SK-N-SH treated with all-trans-retinoic acid at 6 μM for 48 hours (cell line): ENCODE measurements at places on chromosomes 7 and 10.

DNA sequence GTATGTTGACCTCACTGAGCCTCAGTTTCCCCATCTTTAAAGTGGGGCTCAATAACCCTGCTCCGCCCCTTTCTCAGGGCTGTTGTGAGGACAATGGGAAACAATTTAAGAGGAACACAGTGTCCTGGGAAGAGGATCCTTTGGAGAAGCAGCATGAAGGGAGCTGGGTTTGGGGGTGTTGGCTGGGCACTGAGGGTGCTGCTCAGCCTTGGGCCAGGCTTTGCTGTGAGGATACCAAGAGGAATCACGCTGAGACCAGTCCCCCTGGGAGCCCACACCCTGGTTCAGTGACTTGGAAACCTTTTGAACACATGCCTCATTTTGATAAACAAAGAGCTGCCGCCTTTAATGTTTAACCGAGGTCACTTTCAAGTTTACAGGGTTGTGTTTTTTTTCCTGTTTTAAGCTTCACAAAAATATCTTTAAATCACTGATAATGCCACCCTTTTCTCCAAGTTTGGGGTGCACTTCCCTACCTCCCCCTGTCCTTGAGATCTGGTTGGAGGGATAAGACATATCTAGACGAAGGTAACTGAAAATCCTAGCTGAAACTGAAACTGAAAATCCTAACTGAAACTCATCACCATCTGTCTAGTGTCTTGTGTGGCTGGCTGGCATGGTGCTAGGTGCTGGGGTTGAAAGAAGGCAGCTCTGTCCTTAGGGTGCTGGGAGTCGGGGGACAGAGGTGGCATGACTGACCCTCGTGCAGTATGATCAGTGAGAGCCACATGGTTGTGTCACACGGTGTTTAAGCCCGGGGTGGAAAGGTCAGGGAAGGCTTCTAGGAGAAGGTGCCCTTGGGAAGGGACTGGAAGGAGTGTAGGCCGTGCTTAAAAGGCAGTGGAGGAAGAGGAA lies 27.7 kb downstream of the ZNF775 start:
- no peak for ATAC-seq

- ATAC-seq, result no peak
Observed at GRCh38 chr7:90276033-90276728, 31.2 kb downstream of the CFAP69 start.

GRCh38 chr7:5626498-5626897 lies 155.0 kb downstream of the RNF216 start:
- no peak for ATAC-seq

GRCh38 chr7:99731638-99732374 lies 3.2 kb downstream of the CYP3A7 start:
- ATAC-seq, result no peak

- ATAC-seq, result peak; percentile 94
Observed at GRCh38 chr7:85890244-85890811, 703.5 kb upstream of the SEMA3D start.

GRCh38 chr10:104273899-104274575 lies 5.1 kb downstream of the GSTO2 start:
- ATAC-seq, result no peak; the same call in 2 of the 3 replicates

GRCh38 chr10:110556969-110557601 lies 10.4 kb upstream of the SMC3 start:
- peak; percentile 78 for ATAC-seq

DNA sequence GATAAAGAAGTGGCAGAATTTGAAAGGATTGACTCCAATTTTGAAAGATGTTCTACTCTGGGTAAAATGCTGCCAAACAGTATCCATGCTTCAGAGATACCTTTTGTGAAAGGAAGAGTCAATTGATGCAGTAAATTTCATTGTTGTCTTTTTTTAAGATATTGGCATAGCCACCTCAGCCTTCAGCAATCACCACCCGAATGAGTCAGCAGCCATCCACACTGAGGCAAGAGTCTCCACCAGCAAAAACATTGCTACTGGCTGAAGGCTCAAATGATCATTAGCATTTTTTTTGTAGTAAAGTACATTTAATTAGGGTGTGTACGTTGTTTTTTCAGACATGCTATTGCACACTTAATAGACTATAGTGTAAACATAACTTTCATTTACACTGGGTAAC lies 31.7 kb upstream of the CYP26C1 start:
- ATAC-seq, result no peak

DNA sequence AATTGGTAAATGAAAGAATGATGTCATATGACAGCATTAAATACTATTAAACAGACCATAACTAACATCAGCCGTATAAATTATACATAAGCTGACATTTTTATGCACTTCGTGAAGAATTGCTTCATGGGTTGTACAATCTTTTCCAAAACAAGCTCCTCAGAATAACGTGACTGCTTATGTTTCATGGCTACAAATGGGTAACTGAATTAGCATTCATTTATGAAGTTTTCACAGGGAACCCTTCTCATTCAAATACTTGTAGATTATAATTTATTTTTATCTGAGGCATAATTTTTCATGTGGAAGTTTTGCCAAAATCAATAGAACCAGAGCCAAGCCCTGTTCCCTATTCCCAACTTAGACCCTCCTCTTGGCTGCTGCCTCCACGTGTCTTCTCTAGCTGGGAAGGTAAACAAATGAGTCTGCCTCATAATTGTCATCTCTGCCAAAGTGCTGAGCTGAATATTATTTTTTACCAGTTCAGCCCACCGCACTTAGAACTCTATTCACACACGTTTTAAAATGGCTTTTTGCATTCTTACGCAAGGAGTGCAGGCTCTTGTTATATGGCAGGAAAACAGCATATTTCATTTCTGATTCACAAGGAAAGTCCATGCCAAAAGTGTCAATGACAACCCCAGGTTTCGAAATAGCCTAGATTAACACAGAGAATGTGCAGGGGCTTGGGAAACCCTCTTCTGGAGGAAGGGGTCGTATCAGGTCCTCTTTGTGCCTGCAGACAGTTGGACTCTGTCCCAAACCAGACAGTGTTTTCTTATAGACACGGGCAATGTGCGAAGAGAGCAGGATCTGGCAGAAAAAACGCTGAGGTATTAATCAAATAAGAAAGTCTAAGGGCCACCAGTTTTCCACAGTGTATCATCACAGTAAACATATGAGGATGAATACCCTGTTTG lies 370.7 kb upstream of the MGMT start:
- no peak for ATAC-seq

DNA sequence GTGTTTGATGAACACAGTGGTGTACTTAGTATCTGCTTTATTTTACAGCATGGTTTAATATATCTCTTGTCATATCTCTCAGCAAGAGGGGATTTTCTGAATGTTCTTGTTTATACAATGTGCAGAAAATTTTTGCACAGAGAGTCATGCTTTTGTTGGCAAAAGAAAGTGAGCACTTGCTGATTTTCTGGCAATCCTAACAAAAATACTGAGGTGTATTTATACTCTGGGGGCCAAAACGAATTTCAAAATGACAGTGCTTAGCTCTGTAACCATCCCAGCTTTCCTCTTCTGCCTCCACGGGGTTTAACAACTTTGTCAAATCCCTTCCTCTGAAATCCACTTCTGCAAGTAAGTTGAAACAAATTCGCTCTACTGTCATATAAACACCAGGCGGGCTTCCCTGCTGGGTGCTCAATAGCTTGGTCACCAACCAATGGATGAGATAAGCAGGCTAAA lies 169.2 kb downstream of the NOC3L start:
- ATAC-seq, result peak; percentile 83

DNA sequence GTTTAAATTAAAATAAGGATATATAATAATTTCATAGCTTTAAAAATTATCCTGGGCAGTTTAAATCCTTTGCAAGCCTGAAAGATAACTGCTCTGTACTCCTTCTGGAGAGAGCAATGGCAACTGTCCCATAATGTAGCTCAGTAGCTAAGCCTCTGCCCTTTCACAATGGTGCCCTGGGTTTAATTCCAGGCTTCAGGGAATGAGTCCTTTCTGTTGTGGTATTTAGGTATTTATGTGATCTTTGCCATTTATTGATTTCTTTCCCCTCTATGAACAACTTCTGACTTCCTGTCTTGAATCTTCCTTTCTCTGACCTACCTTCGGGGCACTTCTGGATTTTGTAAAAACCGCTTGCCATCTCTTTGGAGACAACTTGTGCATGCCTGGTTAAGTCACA lies 773.2 kb downstream of the IPMK start:
- ATAC-seq, result no peak

GRCh38 chr7:132579260-132579899 lies 3.1 kb upstream of the PLXNA4 start:
- no peak for ATAC-seq

DNA sequence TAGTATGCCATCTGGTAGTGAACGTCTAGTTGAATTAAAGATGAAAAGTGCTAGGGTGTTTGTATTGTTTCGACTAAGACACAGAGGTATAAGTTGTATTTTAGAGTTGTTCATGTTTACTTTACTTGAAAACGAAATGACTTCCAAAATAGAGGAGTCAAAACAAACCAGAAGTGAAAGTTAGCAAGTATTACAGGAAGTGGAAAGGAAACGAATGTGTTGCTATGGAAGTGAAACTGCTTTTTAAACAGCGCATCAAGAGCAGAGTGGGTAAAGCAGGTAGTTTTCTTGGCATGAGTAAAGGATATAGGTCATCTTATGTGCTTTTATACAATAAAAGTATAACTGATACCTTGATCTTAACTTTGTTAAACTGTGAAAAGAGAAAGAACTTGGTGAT lies 20.0 kb upstream of the GALNTL5 start:
- no peak for ATAC-seq

GRCh38 chr10:71999360-72000072 lies 35.3 kb downstream of the CHST3 start:
- ATAC-seq, result peak; percentile 71

GRCh38 chr7:19932549-19933249 lies 159.3 kb upstream of the TMEM196 start:
- no peak for ATAC-seq

- ATAC-seq, result peak; percentile 78
Observed at GRCh38 chr7:144057954-144058353, 9.2 kb downstream of the OR2A5 start.

DNA sequence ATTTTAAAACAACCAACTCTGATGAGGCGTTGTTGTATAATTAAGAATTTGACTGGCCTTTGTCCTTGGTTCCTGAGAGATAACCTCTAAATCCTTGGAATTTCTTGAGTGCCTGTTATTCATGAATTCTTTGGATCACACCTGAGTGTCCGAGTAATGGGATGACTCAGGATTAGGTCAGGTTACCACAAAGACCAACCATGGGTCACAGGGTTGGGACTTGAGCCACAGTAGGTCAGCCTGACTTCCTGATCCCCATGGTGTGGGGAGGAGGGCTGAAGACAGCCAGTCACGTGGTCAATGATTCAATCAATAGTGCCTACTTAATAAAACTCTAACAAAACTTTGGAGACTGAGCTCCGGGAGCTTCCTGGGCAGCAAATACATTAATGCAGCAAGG lies 192.5 kb downstream of the GFRA1 start:
- no peak for ATAC-seq

DNA sequence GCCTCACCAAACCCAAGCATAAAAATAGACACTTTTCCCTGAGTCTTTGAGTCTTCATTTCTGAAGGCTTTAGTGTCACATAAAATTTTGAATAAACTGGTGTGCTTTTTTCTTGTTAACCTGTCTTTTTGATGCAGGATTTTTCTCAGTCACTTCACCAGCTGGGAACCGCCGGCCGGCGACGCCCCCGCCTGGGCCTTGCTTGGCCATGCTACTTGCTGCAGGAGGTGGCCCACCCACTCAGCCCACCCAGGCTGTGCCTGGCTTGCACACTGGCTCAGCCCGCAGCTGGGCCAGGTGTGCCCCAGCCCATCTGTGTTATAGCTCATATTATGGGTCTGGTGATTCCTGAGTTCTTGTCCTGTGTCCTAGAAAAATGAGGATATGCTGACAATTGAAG lies 247.4 kb upstream of the CACNA2D1 start:
- no peak for ATAC-seq

GRCh38 chr10:51377070-51377931 lies 303.0 kb downstream of the PRKG1 start:
- ATAC-seq, result no peak

- no peak for ATAC-seq
Observed at GRCh38 chr7:43669286-43670081, 59.8 kb downstream of the COA1 start.

DNA sequence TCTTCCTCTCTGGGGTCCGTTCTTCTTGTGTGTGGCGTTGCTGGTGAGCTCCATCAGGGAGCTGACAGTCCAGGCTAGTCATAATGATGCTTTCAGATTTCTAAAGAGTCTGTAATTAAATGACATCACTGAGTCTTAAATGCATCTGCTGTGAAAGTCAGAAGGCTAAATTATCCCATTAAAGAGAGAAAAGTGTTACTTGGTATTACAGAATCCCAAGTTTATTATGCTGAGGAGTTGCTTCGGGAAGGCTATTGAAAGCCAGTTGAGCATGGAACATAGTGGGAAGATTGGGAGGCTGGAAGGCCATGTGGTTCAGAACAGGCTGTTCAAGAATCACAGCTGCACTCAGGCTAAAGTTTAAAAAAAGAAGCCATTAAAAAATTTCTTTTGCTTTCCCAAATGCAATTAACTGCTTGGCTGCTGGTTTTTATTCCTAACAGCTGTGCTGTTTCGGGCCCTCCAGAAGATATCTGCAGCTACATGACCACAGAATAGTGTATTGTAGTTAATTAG lies 342.6 kb upstream of the LRGUK start:
- ATAC-seq, result peak; percentile 36; the same call in 2 of the 3 replicates
